Hair follicle dermal papilla cell (primary cell): ENCODE measurements at places on chromosomes 5 and 9. TPM values are rescaled to one million over a fixed set of nuclear protein-coding genes. Genes with fewer than 3 reads are reported as not detected.

Gene LPAR1
- total RNA-seq = 155 and 215 TPM in 2 replicates

Gene ST8SIA4
- total RNA-seq = 2.3 and 3.7 TPM in 2 replicates

Gene PKD2L2
- total RNA-seq = not detected in 2 replicates

Gene TGFBI
- total RNA-seq = 464 and 600 TPM in 2 replicates

Gene GABBR2
- total RNA-seq = 0.81 and 2.9 TPM in 2 replicates

Gene OGN
- total RNA-seq = 2.1 and 4.1 TPM in 2 replicates

Gene SEMA6A
- total RNA-seq = 1.1 and 1.5 TPM in 2 replicates

Gene CNTNAP3
- total RNA-seq = under 0.01 and 0.12 TPM in 2 replicates

Gene ANKRD31
- total RNA-seq = 0.24 and 0.32 TPM in 2 replicates

Gene HTR4
- not detected in 2 replicates for total RNA-seq

Gene TAF11L3
- not detected in 2 replicates for total RNA-seq

Gene GDNF
- 9.5 and 11.5 TPM in 2 replicates for total RNA-seq

Gene SLC9A3
- total RNA-seq = 1.2 and 1.3 TPM in 2 replicates

Gene NFIB
- total RNA-seq = 7.8 and 13.7 TPM in 2 replicates

Gene PCDHB6
- 0.49 and 0.73 TPM in 2 replicates for total RNA-seq

Gene SELENOP
- total RNA-seq = 145 and 154 TPM in 2 replicates

Gene PGM5
- 0.85 and 4.9 TPM in 2 replicates for total RNA-seq

Gene AIF1L
- 0.16 and 0.85 TPM in 2 replicates for total RNA-seq

Gene CD14
- total RNA-seq = 2.8 and 6.3 TPM in 2 replicates

Gene NEURL1B
- total RNA-seq = 0.65 and 0.97 TPM in 2 replicates

Gene KDM3B
- total RNA-seq = 55.5 and 60.2 TPM in 2 replicates

Gene SPATA31C1
- total RNA-seq = not detected in 2 replicates
